Activated CD4-positive, alpha-beta T cell treated with anti-CD3 and anti-CD28 coated beads for 1 hour (primary cell): ENCODE measurements at places on chromosomes 4 and X.

DNA sequence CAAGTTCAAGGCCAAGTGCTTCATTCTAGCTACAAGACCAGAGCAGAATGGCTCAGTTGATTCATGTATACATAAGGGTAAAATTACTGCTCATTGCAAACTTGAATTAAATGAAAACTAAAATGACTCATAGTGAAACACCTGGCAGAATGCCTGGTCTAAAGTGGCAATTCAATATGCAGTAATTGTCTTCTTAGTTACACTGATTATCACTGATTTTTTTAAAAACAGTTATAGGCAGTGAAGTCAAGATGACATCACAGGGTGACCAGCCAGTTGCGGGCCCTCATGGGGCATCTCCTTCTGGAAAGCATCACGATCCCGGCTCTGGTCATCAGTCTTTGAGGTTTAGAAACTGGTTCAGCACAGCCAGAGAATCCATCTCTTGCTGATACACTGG, 154.2 kb downstream of the RAB28 start:
- DNase-seq: no peak

- DNase-seq: no peak
Observed at GRCh38 chr4:73682508-73682907, 57.9 kb upstream of the CXCL8 start.

DNA sequence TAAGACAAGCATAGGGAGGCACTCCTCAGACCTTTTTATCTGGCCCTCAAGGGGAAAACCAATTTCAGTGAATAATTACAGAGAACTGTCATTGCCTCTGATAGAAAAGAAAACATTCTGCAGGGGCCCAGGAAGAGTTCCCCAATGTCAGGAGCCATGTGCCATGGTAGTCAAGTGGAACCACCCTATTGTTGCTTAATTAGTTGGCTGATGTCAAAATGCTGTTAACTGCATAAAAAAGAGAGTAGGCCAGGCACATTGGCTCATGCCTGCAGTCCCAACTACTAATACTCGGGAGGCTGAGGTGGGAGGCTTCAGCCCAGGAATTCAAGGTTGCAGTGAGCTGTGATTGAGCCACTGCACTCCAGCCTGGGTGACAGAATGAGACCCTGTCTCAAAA, 28.6 kb upstream of the OGT start:
- no peak for DNase-seq

- DNase-seq: peak; percentile 82
Observed at GRCh38 chrX:48911412-48912182, at the start of gene SLC35A2. SLC35A2 (minus strand) TSS chrX:48911646; CDS start chrX:48911636, 10 bp downstream.

DNA sequence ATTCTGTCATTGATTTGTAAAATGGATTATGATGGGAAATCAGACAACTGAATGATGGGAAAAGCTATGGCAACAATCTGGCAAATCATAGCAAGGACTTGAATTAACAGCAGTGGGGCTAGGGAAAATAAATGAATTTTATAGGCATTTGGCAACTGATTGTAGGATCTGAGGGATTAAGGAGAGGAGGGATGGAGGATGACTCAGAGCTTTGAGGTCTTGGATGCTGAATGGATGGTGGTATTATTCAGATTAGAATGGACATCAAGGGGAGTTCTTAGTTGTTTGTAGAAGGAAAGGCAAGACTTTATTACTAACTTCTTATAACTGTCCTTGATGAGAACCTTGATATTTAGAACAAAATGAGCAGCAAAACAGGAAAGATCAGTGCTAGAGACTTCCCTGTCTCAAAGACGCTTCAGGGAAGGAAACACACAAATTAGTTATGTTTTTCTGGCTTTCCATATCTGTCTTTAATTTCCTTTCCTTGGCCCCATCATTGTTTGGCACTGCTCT, 51.4 kb upstream of the HHIP start:
- DNase-seq: no peak

GRCh38 chrX:1451661-1452515, 821 bp downstream of the ASMTL start:
- DNase-seq: no peak

DNA sequence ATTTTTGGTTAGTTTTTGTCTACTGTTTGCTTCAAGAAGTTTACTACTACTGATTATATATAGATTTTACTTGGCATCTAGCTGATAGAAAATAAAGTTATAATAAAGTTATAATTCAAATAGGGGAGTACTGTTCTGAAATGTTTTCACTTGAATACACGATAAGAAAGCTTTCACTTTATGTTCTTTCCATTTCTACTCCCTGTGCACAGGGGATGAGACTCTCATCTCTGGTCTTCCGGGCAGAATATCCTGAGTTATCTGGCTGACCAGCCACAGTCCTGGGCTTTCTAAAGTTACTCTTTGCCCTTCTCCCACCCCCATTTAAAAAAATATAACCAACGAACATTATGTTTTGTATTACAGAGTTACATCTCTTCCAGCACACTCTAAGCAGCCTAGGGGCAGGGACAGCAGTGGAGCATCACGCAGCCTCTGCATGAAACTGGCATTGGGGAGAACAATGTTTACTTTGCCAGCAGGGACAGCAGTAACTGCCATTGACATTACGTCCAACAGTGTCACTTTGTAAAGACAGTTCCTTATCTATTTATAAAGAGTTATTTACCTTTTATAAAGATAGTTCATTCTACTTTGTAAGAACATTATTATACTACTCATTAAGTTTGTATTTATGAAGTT, 64.3 kb downstream of the METTL14 start:
- DNase-seq: no peak

DNA sequence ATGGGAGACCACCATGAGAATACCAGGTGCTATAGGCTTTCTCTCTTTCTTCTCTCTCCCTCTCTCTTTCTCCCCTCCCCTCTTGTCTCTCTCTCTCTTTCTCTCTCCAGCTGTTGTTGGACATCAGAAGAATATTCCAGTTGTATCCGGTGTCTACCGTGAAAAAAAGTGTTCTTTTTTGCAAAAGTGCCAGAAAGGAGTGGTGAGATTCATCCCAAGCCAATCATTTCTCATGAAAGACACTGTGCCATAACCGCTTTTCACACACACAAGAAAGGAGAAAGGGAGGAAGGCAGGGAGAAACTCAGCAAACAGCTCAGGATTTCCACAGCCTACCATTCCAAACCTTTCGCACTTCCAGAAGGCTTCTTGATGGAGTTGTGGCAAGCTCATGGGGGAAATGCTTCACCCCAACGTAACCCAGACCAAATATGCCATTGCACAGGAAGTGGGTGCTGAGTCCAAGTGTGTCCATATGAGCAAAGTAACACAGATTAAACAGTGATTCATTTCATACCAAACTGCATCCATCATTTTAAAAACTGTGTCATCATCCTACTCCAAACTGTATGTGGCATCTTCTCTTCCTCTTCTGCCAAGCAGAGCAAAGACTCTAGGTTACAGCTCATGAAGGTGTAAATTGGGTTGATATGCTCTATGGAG, 224.0 kb downstream of the APBB2 start:
- no peak for DNase-seq

- no peak for DNase-seq
Observed at GRCh38 chr4:147674073-147674472, 9.9 kb downstream of the PRMT9 start.

- DNase-seq: no peak
Observed at GRCh38 chrX:67353651-67354370, 190.0 kb upstream of the AR start.

- no peak for DNase-seq
Observed at GRCh38 chrX:20224814-20225487, 41.8 kb downstream of the RPS6KA3 start.

GRCh38 chr4:184403384-184403781, 71.0 kb downstream of the IRF2 start:
- no peak for DNase-seq

DNA sequence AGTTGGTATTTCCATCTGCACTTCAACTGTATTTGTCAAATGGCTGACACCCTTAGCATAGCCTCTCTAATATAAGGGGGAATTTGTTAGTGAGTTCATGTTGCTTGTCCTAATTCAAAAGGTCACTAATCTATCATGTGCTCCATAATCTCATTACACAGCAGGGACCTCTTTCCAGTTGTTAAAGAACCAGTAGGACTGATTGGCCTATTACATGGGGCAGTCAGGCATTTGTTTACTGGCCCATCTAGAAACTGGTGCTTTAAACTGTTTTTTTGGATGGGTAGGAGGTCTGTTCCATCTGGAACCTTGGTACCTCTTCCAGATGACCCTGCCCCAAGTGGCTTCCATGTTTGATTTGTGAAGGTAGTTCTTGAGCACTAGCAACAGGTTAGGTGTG, 11.4 kb downstream of the ANK2 start:
- no peak for DNase-seq

DNA sequence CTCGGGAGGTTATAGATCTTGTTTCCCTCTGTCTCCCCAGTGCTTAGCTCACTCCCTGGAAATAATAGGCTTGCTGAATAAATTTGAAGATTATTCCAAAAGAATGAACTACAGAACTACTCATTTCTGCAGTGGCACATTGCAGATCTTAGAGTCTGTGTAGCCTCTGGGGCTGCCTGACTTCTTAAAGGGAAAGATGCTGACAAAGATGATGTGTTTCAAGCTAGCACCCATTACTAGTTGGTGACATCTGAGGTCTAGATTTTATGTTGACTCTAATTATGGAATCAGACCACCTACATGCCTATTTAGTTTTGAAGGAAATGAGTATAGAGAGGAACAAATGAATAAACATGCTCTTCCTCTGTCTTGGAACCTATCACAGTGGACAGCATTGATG, 123.7 kb upstream of the KCNIP4 start:
- no peak for DNase-seq

DNA sequence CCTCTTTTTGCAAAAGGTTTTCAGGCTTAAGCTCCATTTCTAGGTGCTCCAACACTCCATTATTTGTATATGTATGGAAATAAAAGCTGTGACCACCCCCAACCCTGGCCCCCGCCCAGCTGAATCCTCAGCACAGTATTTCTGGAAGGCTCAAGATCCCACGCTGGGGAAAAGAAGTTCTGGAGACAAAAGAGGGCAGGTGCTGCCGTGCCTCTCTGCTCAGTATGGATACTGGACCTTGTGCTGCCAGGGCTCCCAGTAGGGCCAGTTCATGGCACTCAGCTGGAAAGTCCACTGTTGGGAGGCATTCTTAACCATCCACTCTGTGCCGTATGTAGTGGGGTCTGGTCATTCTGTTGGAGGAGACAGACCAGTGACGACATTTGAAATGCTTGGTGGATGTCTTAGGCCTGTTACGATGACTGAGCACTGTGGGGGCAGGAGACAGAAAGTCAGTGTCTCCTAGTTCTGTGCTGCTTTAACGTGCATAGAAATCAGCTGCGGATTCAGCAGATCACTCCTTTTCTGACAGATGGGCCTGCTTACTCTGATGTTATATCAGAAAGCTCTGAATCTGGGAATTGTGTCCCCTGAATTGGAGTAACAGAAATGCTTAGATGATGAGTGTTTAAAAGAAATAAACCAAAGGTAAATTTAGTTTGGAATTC, 48.4 kb upstream of the MSANTD1 start:
- DNase-seq: no peak

GRCh38 chr4:165537028-165537648, 158.3 kb downstream of the CPE start:
- DNase-seq: no peak

GRCh38 chr4:113548303-113548702, 213.2 kb downstream of the CAMK2D start:
- DNase-seq: no peak

DNA sequence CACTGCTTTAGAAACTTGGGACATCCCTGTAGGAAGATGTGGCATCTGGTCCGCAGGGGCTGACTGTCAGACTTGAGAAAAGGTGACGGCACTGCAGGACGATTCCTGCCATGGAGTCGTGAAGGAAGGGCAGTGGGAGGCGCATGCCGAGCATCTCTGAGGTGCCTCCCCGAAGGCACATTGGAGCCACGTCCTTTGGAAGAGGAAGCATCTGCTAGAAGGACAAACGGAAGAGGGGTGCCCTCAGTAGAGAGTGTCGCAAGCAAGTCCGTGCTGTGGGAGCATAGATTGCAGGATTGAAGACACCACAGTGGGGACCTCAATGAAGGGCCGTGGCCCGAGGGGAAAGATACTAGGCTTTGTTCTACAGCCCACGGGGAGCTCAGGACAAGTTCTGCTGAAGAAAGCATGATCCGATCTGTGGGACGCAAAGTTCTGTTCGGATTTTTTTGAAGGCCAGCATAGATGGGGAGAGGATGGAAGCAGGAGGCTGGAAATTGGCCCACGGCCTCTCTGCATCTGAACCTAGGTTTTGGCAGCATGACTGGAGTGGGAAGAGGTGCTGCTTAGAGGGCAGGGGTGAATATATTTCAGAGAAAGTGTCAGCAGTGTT, 24.2 kb upstream of the HELT start:
- DNase-seq: no peak
